Lung (tissue), 17 donors: ENCODE measurements at places on chromosomes 3 and 15.

DNA sequence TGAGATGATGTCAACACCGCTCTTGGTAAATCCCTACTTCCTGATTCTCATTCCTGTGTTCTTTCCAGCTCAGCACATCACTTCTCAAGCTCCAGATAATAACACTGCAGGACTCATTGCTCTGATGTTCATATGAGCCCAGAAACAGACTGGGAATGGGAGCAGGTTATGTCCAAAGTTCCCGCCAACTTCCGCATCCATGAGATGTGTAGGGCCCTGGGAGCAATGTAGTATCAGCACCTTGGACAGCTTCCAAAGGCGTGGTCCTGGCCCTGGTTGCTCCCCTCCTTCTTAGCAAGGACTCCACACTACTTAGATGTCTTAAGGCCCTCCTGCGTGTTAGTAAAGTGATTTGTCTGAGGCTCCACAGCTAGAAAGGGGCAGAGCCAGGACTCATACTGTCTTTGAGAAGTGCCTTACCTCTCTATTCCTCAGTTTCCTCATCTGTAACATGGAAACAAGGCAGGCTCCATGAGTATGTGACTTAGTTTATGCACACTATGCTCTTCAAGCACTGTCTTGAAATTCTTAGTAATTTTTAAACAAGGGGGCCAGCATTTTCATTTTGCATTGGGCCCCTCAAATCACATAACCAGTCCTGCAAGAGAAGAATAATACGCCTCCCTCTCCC lies 27.9 kb upstream of the SLC6A1 start:
- peak; percentile 50 for DNase-seq

DNA sequence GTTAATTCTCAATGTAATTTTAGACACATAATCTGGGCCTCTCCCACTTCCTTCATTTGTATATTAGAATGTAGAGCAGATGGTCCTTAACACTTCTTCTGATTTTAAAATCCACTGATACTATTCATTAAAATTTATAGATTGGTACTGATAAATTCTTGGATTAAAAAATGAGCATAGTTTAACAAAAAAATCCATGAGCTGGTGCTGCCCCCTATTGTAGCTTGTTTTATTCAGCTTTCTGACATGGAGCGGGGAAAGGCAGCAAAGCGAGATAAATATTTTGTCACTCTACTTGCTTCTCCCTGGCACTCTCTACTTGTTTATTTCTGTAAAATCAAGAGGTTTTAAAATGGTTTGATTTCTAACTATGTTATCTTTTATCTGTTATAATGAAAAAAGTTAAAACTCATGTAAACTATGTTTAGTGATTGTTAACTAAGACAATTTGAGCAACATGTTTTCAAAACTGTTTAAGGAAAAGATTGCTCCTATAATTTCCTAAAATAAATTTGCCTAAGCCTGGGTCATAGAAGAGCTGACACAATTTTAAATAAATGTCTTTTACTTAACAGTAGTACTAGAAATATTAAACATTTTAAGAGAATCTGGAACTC lies 26.5 kb upstream of the PLOD2 start:
- DNase-seq, result peak; percentile 65

DNA sequence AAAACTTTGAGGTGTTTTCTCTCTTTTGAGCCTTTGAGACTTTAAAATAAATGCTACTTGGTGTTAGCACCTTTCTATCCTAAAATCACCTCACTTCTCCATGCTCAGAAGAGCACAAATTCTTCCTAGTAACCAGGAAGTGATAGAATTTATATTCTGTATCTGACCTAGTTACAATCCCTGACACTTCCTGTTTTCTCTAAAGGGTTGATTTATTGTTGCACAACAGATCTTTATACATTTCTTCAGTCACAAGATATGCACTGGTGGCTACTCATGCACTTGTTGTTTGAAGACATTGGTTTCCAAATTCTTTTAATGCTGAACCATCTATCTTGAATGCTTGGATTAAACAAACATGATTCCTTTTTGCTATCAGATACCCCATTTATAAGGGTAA lies 47.2 kb upstream of the CNTN3 start:
- no peak for DNase-seq

DNA sequence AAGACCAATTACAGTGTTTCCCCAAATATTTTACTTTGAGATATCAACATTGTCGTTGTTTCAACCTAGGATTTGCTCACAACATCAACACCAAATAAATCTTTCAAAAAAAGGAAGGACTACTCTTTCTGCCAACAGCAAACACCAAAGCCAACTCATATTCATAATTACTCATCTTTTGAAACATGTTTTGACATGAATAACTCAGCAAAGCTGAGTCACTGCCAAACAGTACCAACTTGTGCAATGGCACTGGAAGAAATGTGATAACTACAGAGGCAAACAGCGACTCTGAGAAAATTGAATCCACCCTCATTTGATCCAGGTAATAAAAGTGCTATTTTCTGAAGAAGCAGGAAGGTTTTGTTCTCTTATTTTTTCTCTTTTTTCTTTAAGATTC lies 67.2 kb downstream of the PEX5L start:
- no peak for DNase-seq

DNA sequence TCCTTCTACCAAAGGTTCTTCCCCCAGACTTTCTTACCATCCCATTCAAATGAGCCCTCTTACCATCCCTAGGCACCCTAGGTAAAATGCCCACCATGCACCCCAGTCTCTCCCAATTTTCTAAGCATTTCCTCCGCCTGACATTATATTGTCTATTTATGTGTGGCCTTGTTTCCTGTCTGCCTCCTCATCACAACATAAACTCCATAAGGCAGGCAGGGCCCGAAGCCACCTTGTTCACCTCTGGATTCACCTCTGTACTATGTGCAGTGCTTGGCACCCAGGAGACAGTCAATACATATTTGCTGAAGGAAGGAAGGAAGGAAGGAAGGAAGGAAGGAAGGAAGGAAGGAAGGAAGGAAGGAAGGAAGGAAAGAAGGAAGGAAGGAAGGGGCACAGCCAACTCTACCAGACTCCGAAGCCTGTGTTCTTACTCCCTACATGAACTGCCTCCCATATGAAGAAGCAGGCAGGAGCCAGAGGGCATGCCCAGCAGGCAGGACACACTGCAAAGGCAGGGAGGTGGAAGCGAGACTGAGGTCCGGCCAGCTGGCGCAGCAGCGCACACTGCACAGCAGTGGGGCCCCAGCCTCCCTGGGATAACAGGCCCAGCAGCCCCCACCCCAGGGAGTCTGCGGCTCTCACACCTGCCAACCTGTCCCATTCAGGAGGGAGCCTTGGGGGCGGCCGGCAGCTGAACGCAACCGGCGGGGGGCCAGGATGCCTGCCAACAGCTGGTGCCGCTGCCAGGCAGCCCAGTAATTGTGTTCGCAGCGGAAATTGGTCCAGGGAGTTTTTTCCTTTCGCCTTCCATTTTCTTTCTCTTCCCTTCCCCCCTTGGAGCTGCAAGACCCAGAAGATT lies 106.0 kb upstream of the LINGO1 start:
- peak; percentile 7 for DNase-seq

DNA sequence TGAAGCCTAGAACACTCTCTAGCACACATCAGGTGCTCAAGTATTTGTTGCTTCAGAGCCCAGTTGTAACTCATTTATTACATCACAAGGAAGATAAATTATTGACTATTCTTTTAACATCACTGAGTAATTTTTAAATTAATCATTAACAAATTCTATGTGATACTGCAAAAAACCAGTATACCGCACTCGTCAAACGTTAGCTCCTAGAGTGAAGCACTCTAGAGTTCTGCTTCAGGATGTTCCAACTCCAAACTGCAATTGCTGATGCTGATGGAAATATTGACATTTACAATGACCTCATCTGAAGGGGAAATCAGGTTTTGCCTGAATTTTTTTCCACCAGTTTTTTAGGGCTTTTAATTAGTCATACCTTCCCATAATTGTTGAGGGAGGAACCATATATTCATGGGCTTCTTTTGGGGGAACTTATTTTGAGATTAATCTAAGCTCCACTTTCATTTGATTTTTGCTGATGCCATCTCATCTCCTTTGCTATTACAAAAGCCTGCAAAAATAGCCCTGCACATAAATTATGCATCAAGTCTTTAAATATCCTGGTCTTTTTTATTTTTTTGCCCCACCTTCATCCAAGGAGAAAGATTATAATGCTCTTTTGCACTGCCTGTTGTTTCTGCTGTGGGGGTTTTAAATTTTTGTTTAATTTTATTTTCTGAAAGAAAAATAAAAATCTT lies 123.0 kb upstream of the STAC start:
- DNase-seq, result no peak

DNA sequence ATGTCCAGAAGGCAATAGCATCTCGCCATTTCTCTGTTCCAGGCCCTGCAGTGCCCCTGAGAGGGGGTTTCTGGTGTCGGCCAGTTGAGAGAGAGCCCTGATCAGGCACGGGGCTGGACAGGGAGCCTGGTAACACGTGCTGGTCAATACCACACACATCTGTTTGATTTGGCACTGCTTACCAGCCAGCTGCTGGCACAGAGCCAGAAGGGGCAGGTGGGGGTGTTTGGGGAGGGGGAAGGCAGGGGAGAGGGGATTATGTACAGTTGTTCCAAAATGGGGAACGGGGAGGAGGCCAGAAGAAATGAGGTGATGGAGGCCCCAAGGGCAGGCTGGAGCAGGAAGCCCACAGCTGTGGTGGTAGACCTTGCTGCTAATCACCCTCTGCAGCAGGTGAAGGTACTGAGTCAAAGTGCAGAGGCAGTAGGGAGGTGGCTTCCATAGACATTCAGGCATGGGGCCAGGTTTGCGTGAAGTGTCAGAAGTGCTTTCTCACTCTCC lies 153.5 kb upstream of the LPP start:
- DNase-seq, result no peak

DNA sequence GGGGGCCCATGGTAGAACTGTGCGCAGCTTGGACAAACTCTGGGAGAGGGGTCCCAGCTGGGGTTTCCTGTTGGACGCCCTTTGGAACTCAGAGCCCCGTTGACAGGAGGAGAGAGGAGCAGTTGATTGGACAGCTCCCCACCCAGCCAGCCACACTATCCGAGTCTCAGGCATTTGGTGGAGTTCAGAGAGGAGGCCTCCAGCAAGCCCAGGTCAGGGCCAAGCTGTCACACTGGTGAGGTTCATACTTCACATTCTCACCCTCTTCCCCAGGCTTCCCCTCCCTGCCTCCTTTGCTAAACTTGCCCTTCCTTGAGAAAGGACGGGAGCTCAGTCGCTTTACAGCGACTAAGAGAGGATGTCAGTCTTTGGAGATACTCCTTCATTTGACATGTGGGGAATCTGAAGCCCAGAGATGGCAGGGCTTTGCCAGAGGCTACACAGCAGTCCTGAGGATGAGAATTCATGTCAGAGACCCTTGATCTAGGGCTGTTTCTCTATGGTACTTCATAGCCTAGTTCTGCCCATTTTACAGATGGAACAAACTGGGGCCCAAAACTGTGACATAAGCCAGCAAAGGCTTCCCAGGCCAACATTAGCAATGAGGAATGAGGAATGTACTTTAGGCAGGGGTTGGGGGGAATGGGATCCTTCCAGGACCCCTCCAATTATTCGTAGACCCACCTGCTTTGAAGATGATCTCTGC lies 142.2 kb downstream of the SMAD6 start:
- no peak for DNase-seq
